SW480 (cell line): ENCODE measurements at places on chromosomes 6 and 20.

- no peak for DNase-seq
These were observed 19.6 kb downstream of the ANGPT4 start for GRCh38 chr20:896501-897025.

GRCh38 chr6:90434094-90434493 lies 137.5 kb upstream of the BACH2 start:
- DNase-seq: no peak

DNA sequence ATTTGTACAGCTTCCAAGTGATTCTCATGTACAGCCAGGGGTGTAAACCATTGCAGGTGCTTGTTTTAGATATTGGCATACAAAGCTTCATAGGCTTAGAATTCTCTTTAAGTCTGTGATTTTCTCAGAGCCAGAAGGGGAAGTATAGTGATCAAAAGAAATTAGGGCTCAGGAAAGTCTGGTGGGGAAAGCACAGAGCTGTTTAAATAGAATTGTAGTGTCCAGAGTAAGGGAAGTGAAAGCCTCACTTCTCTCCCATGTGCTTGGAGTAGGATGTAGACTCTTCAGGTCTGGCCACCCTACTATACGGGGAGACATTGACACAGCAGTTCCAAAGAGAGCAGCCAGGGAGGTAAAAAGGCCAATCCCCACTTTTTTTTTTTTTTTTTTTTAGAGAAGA lies 10.4 kb downstream of the GCNT2 start:
- DNase-seq: no peak

- peak; percentile 63 for DNase-seq
These were observed 34.4 kb upstream of the FNDC1 start for GRCh38 chr6:159134701-159135364.

DNA sequence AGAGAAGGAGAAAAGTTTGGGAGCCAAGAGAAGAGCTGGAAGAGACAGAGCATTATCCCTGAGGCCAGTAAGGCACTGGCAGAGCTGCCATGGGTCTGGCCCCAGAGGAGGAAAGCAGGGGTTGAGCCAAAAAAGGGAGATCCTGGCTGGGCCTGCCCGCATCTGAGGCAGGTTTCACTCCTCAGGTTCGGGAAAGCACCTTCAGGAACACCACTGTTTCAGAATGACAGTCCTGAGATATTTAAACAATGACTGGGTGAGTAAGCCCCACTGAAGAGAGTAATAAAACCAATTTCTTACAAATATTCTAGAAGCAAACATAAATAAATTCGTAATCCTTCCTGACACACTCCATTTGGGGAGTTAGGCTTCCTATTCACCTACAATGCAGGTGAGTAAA lies 152.2 kb downstream of the BACH2 start:
- no peak for DNase-seq

- peak; percentile 42 for DNase-seq
These were observed 12.5 kb downstream of the WDR27 start for GRCh38 chr6:169689287-169689686.

- DNase-seq: no peak
These were observed 36.4 kb upstream of the SOX4 start for GRCh38 chr6:21556968-21557721.

DNA sequence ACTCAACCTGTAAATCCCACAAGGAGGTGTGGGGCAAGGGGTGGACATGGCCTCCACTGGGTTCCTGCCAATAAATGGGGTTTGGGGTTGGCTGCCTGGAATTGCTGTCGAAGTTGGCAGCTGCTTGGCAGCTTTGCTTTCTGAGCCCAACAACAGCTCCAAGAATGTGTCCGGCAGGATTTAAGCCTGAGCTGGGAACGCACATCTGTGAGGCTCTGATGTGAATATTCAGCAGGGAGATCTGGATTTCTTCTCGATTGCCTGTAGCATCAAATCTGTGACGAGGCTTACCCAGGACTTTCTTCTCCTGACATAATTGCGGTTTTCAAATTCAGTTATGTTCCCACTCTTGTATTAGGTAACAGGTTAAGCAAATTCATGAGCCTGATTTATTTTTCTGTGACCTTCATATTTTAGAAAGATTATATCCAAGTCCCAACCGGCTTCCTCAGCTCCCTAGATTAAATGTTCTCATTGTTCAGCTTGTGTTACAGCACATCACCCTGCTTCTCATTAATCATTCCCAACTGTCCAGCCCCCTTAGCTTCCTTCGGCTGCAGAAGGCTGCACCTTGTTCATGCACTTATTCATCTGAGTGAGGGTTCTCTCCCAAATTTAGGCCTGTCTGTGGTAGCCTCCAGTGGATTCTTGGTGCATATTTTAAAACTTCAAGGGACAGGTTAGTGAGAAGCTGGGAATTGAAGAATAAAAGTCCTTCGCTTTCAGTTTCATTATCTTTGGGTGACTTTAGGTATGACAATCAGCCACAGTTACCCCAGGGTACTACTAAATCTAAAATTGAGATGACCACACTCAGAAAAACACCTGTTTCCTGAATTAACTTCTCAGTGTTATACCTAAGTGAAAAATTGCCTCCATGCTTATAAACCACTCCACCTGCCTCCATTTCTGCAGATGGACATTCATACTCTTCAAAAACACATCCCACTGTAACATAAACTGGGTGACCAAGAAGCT lies 310.0 kb downstream of the ESR1 start:
- no peak for DNase-seq

- DNase-seq: peak; percentile 67
These were observed 39.7 kb downstream of the ANKEF1 start for GRCh38 chr20:10074513-10074912.

- DNase-seq: no peak
These were observed 731.1 kb upstream of the MAP3K7 start for GRCh38 chr6:91317984-91318383.

GRCh38 chr6:72651174-72651573 lies 29.3 kb downstream of the KCNQ5 start:
- DNase-seq: no peak

DNA sequence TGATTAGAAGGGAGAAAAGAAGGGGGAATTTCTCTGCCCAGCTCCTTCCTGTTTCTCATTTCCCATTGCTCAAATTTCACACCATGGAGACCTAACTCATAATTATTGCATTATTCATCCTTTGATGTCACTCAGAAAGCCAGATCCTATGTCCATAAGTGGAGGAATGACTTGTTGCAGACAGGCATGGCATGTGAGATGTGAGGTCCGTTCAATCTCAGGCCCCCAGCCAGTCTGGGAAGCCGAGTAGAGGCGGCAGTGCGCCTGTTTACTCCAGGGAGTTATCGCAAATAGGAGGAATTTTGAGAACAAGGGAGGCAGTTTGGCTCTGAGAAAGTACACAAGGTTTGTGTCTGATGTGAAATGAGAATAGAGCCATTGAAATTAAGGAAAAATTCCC lies 26.9 kb upstream of the MOCS1 start:
- DNase-seq: peak; percentile 2

DNA sequence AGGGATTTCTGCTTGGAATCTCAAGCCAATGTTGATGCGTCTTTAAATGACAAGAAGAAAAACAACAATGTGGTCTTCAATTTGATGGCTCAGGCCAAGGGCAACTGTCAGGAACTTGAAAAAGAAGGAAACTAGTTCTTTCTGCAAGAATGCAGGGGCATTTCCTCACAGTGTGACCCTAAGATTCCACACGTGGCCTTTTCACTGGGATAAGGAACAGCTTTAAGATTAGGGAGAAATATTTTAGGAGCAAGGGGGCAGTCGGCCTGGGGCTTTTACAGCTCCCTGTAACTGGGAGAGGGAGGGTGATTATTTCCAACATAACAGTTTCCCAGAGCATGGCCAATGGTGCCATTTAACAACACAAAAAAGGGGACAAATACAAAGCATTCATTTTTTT lies 39.4 kb upstream of the MRPS10 start:
- DNase-seq: no peak

- peak; percentile 45 for DNase-seq
These were observed 406.9 kb downstream of the CDH26 start for GRCh38 chr20:60365064-60365666.

GRCh38 chr6:56618050-56618449 lies 24.6 kb downstream of the DST start:
- DNase-seq: no peak

- DNase-seq: no peak
These were observed 31.3 kb downstream of the MOCS1 start for GRCh38 chr6:39902786-39903465.

GRCh38 chr6:111850295-111850937 lies 22.8 kb downstream of the FYN start:
- DNase-seq: no peak

- no peak for DNase-seq
These were observed 560.4 kb downstream of the CD109 start for GRCh38 chr6:74256381-74256780.

DNA sequence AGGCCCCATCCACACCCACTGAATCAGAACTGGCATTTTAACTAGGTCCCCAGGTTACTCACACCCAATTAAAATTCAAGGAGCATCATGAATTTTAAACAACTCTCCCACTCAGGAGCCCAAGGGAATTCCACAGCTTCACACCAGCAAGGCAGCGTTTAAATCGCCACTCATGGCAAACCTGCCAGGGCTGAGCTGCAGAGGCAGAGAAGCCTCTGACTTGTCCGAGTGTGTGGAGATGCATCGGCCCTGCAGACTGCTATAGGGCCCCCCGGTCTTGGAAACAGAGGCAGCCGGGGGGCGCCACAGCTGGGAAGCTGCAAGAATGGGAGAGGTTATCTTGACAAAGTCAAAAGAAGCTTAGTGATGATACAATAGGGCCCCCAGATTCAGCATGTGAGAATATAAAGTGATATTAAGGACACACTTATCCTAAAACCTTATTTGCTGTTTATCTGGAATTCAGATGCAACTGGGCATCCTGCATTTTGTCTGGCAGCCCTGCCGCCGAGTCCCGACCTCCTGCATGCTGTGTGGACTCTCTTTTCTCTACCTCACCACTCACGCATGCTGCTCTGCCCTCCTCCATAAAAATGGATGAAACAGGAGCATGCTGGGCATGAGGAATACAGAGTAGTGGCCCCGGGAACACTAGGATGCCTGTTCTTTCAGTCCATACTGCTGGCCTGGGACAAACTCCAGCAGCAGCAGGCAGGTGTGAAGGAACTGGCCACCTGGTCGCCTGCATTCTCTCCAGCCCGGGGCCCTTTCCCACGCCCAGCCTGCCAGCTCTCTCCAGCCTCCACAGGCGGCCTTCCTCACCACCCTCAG lies 126.1 kb downstream of the PXDC1 start:
- DNase-seq: no peak

GRCh38 chr6:125910527-125910926 lies 46.0 kb upstream of the HINT3 start:
- DNase-seq: no peak

DNA sequence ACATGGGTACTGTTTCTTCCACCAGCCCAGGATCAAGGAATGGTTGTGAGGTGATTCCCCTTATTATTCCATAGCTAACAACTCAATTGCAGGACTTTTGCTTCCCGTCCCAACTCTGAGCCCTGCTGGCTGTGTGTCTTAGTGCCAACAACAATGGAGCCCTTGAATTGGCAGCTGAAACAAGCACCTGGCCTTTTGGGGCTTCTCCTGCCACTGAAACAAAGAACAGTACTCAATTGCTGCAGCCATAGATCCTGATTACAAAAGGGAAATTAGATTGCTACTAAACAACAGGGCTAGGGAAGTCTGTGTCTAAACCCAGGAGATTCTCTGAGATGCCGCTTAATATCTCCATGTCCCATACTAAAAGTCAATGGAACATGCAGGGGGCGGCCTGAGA lies 61.3 kb upstream of the CARMIL1 start:
- no peak for DNase-seq

GRCh38 chr20:11702721-11703518 lies 214.8 kb upstream of the BTBD3 start:
- no peak for DNase-seq

DNA sequence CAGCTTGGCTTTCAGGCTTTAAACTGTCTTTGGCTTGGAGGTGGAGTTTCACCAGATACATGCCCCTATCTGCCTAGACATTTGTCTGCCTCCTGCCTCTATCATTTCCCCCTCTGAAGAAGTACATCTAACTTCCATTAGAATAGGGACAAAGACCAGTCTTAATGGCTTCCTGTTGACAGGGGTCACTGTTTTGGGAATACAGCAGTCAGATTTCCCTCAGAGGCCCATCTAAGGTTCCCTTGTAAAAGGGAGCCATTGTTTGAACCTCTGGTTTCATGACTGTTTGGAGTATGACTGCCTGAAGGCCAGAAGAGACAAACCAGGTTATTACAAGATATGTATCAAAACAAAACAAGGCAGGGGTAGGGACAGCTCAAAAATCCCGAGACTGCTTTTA lies 665.7 kb upstream of the GJE1 start:
- no peak for DNase-seq

DNA sequence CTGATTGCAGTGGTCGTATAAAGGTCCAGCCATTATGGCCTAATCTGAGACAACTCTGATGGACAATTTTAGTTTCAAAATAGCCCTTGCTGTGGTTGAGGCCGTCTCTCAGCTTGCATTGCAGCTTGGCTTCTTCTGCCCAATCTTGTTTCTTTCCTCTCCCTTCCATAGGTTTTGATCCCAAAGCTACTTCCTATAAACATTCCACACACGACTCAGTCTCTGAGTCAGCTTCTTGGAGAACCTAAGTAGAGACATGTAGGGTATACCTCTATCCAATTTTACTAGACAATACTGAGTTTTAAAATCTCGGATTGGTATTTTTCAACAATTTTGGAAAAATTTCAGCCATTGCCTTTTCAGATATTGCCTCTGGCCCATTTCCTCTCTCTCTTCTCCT lies 13.4 kb downstream of the IYD start:
- DNase-seq: no peak

DNA sequence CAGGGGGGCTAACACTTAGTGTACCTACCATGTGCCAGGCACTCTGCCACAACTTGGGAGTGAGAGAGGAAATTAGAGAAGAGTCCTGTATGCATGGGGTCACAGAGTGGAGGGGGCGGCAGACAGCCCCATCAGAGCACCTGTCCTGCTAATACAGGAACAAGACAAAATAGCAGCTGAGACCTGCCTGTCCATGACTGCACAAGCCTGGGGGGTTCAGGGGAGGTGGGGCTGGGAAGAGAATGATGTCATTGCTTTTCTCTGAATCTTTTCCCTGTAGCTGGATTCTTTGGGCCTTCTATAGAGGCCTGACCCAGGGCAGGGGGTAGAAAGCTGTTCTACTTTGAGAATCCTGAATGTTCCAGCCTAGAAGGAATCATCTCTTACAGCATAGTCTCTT lies 37.4 kb downstream of the FOXP4 start:
- DNase-seq: no peak

GRCh38 chr6:62371453-62372210 lies 85.6 kb upstream of the KHDRBS2 start:
- DNase-seq: no peak

GRCh38 chr20:46186210-46186609 lies 68.1 kb downstream of the CD40 start:
- DNase-seq: no peak
